ENCODE measurements at places on chromosomes 3 and 15. TPM values are rescaled to one million over a fixed set of nuclear protein-coding genes. Genes with fewer than 3 reads are reported as not detected.

DNA sequence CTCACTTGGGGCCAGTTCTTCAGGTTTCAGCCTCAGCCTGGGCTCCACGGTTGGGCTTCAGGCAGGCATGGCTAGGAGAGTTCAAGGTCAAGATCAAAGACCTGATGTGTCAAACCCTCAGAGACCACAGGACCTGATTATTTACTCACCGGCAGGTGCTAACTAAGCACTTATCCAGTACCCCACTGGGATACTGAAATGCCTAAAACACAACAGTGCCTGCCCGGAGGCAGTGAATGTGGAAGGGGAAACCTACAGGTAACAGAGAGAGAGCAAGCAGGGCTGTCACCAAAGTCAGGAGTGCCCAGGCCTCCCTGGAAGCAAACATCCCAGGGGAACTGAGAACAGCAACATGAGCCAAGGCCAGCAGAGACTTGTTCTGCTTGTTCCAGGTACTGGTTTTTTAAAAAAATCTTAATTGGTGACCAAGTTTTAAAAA lies 6.7 kb downstream of the IDH2 start:
- no peak for DNase-seq

DNA sequence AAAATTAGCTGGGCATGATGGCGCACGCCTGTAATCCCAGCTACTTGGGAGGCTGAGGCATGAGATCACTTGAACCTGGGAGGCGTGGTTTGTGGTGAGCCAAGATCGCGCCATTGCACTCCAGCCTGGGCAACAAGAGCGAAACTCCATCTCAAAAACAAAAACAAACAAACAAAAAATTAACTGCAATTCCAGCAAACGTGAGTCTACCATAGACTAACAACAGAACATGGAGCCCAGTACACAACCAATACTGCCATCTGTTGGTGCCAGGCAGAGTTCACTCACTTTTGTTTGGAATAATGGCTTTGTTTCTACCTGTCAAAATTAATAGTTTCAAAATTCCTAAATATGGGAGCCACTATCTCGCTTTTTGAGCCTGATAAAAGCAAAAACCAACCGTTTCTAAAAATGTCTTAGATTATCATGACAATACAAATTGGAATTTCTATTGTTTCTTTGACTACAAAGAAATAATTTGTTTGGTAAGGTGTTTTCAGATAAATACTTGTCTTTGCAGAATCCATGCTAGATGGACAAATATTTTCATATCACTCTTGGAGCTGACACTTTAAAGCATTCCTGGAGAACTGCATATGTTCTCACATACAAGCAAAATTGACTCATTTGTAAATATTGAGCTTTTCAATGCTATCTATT lies 45.0 kb downstream of the GPR176 start:
- DNase-seq: no peak

Gene ANXA2
- 3,295 TPM for total RNA-seq

Gene SCN11A
- total RNA-seq: not detected

DNA sequence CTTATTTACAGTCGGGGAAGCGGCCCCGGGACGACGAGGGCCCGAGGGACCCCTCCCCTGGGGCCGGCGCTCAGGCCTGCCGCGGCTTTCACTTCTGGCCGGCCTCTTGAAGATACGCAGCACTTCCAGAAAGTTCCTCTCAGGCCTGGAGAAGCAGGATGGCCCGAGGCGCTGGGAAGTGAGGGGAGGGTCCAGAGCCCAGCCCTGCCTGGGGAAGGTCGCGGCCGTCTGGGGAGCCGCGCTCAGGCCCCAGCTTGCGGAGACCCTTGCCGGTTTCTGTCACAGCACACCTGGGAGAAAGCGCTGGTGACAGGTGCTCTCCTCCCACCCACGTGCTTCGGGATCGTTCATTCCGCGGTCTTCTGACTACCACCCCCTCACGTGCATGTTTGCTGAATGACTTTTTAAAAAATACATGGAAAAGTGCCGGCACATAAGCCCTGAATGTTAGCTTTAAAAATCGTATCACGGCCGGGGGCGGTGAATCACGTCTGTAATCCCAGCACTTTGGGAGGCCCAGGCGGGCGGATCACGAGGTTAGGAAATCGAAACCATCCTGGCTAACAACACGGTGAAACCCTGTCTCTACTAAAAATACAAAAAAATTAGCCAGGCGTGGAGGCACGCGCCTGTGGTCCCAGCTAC lies 727 bp upstream of the TM2D3 start:
- no peak for DNase-seq

DNA sequence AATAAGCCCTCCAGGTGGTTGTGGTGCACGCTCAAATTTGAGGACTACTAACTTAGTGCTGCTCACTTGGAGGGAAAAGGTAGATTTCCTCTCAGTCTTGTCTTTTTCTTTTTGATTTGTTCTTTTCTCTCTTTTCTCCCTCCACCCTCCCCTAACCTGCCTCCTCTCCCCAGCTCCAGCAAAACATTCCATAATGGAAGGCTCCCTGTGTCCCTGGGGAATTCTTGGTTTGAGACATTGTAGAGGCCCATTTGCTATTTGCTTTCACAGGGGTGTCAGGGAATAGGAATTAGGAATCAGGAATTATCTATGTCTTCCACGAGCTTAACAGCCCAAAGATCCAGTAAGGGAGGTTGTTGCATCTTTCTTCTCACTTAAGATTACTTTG lies 136.8 kb upstream of the UMPS start:
- no peak for DNase-seq

Gene POPDC2
- total RNA-seq: 0.06 TPM

- DNase-seq: no peak
Measured at GRCh38 chr3:5347486-5347885, 160.0 kb downstream of the EDEM1 start.

DNA sequence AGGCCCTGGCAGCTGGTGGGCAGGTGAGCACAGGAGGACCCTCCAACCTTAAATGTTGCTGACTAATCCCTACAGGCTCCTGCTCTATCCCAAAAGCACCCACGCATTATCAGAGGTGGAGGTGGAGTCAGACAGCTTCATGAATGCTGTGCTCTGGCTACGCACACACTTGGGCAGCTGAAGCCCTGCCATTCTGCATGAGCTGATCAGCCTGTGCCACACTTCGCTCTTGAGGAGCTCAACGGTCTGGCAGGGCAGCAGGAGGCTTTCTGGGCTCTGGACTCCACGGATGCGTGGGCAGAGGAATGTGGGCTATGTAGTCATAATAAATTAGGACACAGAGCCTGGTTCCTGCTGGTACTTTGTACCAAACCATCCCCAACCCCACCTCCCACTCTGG lies 6.1 kb downstream of the MST1 start:
- no peak for DNase-seq

DNA sequence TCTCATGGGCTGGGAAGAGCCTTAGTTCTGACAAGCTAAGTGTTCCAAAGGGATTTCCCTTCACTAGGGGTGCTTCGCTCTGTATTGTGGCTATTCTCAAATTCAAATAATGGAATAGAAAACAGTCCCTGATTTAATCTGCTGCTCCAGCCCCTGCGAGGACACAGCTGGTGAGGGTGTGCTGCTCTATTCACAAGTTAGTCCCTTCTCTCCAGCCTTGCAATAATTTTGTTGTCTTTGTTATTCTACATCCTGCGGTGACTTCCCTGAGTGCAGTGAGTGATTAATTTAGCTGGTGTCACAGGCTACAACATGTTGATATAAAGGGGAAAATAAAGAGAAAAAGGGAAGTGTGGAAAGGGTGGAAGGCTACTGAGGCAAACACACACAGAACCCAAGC lies 180.5 kb upstream of the VEPH1 start:
- no peak for DNase-seq

DNA sequence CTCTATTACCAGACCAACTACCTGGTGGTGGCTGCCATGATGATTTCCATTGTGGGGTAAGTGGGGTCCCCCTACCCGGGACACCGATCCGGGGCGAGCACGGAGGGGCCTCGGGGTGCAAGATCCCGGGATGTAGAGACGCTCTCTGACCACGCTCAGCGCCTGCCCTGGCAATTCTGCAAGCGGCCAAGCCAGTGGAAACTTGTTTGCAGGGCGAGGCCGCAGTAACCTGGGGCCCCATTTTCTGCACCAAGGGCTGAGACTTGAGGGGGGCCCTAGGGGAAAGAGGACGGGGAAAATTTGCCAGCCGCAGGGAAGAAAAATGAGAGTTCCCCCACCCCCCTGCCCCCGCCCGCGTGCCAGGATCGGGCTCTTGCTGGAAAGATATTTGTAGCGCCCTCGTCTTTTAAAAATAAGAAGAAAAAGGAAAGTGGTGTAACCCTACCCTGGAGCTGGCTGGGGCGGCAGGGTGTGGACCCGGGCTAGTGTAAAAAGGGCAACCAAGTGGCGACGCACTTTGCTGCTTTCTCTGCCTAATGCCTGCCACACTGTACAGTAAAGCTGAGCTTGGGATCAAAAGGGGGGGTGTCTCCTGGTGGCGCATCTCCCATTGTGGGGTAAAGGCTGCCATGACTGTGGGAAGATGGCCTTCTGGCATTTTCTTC lies 563 bp downstream of the ARL6IP5 start:
- no peak for DNase-seq

DNA sequence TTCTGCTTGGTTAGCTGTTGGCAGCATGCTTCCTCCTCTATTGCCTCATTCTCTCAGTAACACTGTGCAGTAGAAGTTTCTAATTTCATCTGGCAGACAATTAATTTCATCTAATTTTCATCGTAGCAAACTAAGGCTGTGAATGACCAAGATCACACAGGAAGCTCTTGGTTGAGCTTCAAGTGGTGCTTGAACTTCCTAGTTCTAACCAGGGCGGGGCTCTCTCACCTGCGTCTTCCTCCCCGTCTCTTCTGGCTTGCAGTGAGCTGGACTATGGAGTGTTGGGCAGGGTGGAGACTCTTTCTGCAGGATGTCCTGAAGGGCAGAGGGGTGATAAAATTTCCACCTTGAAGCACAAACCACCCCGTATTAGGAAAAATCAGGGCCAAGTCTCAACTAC lies 2.0 kb upstream of the IL16 start:
- no peak for DNase-seq
